Transverse colon (tissue), 4 donors: ENCODE measurements at places on chromosomes 3 and 15. TPM values are rescaled to one million over a fixed set of nuclear protein-coding genes. Genes with fewer than 3 reads are reported as not detected.
A peak's percentile ranks its signal among the peaks of the same experiment; 100 is the strongest.

DNA sequence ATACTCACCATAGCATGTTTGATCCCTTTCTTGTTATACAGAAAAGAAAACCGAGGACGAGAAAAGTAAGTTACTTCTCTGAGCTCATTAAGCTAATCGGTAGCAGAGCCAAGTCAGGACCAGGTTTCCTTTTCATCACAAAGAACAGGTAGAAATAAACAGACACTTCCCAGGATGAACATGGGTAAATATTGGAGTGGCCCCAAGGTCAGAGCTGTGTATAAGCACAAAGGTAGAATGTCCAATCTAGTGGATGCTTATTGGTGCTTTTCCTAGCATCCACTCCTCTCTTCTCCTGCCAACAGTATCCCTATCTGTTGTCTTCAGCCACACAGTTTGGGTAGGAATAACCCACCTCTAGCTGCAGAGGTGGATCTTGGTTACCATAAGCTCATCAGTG, 52.8 kb upstream of the THUMPD3 start:
- no peaks in the 10 kb centered on the region for H3K36me3 ChIP-seq
- no peak for DNase-seq
- H3K27me3 ChIP-seq = no peaks in the 10 kb centered on the region
- no peak overlapping the region for H3K4me3 ChIP-seq
- H3K4me1 ChIP-seq = no peaks in the 10 kb centered on the region

Gene CD200R1L
- total RNA-seq = not detected

DNA sequence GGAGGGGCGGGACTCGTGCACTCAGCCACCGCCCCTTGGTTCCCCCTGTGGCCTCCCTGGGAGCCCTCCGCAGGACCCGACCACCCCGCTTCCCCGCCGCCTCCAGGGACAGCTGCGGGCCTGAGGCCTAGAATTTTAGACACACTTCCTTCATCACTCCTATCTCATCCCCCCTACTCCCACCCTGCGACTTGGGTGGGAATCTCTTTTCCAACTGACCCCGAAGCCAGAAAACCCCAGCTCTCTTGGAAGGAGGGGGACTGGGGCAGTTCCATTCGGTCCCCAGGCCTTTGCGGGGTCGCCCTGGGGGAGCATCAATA, 289 bp upstream of the TFDP2 start:
- no peaks in the 10 kb centered on the region for H3K36me3 ChIP-seq
- peak overlapping the region; percentile 57 for H3K4me3 ChIP-seq
- no peaks in the 10 kb centered on the region for H3K27me3 ChIP-seq
- H3K27ac ChIP-seq = peak overlapping the region; percentile 93

Gene PLD1
- 52.1 TPM for total RNA-seq

DNA sequence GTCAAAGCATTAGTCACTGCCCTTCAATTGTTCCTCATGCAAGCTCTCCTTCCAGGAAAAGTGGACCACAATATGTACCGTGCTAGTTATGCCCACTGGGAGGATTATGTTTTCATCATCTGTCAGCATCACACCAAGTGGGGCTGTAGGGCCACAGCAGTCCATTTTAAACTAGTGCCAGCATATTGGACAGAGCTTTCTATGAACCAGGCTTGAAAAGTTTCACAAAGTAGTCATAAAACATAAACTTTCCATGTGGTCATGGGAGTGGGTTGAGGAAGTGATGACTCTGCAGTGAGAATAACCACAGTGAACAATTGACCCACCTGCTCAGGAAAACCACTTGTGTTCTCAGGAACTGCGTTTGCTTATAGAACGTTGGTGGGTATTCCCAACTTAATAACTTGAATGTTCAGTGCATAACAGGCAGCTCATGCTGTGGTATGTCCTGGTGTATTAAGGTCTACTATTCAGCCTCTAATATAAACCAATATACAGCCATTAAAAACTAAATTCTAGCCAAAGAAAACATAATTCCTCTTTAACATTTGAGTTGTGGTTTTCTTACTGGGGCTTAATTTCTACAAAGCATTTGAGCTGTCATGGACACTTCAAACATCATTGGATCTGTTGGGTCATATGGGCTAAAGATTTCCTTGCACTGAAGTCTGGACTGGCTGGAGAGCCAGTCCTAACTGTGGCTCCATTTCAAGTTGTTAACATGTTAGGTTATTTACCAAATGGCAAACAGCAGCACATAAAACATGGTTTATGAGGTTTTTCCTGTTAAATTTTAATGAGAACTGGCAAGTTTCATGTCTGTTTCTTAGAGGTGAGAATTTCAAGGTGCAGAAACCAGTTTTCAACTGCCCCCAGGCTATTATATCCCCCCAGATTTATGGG, 274.1 kb downstream of the OTOL1 start:
- no peak for DNase-seq
- H3K36me3 ChIP-seq = no peaks in the 10 kb centered on the region
- no peak overlapping the region for H3K4me3 ChIP-seq
- H3K4me1 ChIP-seq = no peaks in the 10 kb centered on the region
- H3K27me3 ChIP-seq = no peaks in the 10 kb centered on the region
- H3K27ac ChIP-seq = no peak overlapping the region

Gene C3orf20
- not detected for total RNA-seq

GRCh38 chr3:84987706-84988504, 29.1 kb downstream of the CADM2 start:
- no peaks in the 10 kb centered on the region for H3K4me1 ChIP-seq
- no peaks in the 10 kb centered on the region for H3K36me3 ChIP-seq
- no peak for DNase-seq
- H3K27ac ChIP-seq = no peak overlapping the region

Gene ATP2B2
- total RNA-seq = not detected

GRCh38 chr15:42151736-42152135, 4.7 kb downstream of the PLA2G4F start:
- no peaks in the 10 kb centered on the region for H3K27me3 ChIP-seq
- DNase-seq = no peak
- H3K27ac ChIP-seq = peak overlapping the region; percentile 70
- no peak overlapping the region for H3K4me3 ChIP-seq
- peaks cover 6% of the 10 kb centered on the region for H3K4me1 ChIP-seq

Gene SLC6A1
- 0.48 TPM for total RNA-seq

GRCh38 chr3:105979961-105980360, 111.1 kb upstream of the CBLB start:
- H3K4me3 ChIP-seq = no peak overlapping the region
- no peaks in the 10 kb centered on the region for H3K27me3 ChIP-seq
- DNase-seq = no peak

DNA sequence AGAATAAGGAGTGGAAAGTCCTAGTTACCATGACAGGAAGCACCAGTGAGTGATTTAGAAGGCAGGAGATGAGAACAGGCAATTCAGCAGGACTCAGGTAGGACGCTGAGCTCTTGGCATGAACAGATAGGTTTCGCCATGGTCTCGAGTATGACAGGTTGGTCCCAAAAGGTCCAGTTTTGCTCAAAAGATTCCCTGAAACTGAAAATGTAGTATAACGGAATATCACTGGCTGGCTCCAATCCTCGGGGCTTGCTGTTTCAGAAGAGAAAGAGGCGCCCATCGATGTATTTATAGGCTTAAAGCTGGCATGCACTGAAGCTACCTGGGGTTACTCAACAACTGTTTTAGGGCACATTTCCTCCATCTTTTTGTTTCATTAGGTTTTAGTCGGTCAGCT, 59.2 kb downstream of the SRGAP3 start:
- no peaks in the 10 kb centered on the region for H3K27me3 ChIP-seq
- no peak overlapping the region for H3K4me3 ChIP-seq
- DNase-seq = no peak
- H3K4me1 ChIP-seq = no peaks in the 10 kb centered on the region
- H3K36me3 ChIP-seq = no peaks in the 10 kb centered on the region

DNA sequence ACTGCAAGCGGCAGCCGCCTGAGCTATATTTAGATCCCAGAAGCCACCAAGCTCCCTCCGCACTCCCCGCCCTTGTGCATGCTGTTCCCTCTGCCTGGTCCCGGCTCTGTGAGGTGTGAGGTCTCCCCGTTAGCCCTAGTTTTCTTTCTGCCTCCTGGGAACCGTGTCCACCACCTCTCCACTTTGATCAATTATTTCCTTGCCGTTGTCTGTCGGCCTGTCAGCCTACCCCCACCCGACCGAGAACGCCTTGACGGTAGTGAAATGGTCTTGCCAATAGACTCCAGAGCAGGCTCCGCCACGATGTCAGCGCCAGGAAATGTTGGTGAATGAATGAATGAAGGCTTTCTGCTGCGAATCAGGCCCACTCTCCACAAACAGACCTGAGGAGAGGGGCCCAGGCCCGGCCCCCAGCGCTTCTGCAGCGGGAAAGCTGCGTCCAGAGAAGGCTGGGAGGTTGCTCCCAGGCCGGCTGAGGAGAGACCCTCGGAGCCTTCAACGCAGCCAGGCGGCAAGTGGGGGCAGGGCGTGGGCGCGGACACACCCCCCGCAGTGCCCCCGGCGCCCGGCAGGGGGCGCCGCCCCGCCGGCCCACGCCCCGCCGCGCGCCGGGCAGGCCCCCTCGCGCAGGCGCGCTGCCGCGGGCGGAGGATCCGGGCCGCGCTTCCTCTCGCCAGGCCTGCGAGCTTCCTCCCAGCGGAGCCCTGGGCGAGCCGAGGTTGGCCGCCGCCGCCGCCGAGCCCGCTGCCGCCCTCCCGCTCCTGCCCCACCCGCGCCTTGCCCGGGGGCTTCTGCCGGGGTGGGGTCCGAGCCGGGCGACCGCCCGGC, at the start of gene CSK:
CSK (plus strand) TSS at position 650 of the 828 bp plus-strand sequence. CDS start 16,218 bp downstream, outside the sequence.
- H3K27me3 ChIP-seq = no peaks in the 10 kb centered on the region
- peak; percentile 81 for DNase-seq
- no peaks in the 10 kb centered on the region for H3K36me3 ChIP-seq
- peak within 1 kb of the TSS; percentile 73 for H3K4me3 ChIP-seq
- peaks cover 91% of the 10 kb centered on the region for H3K4me1 ChIP-seq
- H3K27ac ChIP-seq = peak within 1 kb of the TSS; percentile 87

Gene FBXW12
- not detected for total RNA-seq

Gene BSN
- total RNA-seq = 0.32 TPM

- no peak overlapping the region for H3K4me3 ChIP-seq
- no peaks in the 10 kb centered on the region for H3K36me3 ChIP-seq
- DNase-seq = no peak
- no peaks in the 10 kb centered on the region for H3K4me1 ChIP-seq
These were observed 547.8 kb upstream of the EPHA6 start for GRCh38 chr3:96266395-96267190.

GRCh38 chr3:191301017-191301416, 28.2 kb upstream of the CCDC50 start:
- peaks cover 6% of the 10 kb centered on the region for H3K4me1 ChIP-seq
- no peaks in the 10 kb centered on the region for H3K36me3 ChIP-seq
- H3K27me3 ChIP-seq = no peaks in the 10 kb centered on the region
- no peak overlapping the region for H3K27ac ChIP-seq
- H3K4me3 ChIP-seq = no peak overlapping the region
- DNase-seq = no peak

DNA sequence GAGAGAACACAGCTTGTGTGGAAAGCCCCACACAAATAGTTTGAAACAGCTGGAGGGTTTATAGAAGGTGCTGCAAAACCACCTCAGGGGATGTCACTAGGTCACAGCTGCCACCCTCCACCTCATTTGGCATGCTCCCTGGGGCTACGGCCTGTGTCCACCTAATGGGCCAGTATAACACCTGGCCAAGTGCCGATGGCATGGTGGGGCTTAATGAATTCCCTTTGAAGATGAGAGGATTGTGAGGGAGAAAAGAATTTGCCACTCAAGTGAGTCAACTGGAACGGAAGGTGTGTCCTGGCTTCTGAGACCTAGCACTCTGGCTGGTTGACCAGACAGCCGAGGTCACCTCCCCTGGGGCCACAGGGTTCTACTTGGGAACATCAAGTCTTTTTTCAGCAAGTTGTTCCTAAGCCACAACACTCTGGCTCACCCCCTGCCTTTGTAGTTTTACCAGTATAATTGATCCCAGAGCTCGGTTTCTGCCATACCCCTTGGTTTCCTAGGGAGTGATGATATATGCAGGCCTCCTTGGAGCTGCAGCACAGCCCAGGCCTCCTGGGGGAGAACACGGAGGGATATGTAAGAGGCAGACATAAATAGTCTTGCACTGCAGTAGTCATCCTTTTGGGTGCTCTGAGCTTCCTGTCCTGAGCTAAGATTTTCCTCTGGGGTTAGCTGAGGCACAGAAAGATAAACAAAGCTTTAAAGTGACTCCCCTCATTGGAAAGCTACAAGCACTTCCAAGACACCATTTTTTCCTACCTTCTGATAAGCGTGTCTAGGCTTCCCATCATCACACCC, 178.2 kb upstream of the LPP start:
- H3K36me3 ChIP-seq = no peaks in the 10 kb centered on the region
- H3K4me1 ChIP-seq = no peaks in the 10 kb centered on the region
- no peaks in the 10 kb centered on the region for H3K27me3 ChIP-seq
- no peak overlapping the region for H3K4me3 ChIP-seq
- DNase-seq = no peak
- no peak overlapping the region for H3K27ac ChIP-seq

- no peaks in the 10 kb centered on the region for H3K36me3 ChIP-seq
- no peak overlapping the region for H3K4me3 ChIP-seq
- H3K4me1 ChIP-seq = no peaks in the 10 kb centered on the region
These were observed 327.1 kb upstream of the TBC1D5 start for GRCh38 chr3:18069568-18069967.
